CD4-positive, alpha-beta memory T cell (primary cell): ENCODE measurements at places on chromosomes 7 and 10.

- no peak for DNase-seq
Observed at GRCh38 chr7:19663816-19664462, 44.9 kb downstream of the POLR1F start.

- no peak for DNase-seq
Observed at GRCh38 chr10:84298057-84298456, 30.3 kb upstream of the CCSER2 start.

DNA sequence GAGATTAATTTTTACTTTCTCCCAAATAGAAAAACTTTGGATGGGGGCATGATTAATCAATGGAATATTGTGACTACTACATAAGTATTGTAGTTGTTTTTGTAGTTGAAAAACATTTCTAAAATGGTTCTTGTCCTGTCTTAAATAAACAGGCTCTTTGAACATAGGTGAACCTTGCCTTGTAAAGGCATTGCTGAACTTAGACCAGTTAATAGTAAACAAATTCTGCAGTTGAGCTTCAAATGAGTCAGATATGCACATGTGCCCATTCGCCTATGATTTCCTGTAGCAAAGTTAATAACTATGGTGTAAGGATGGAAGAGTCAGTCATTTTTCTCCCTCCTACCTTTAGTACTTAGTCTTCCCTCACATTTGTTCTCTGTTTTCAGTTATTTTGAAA, 22.6 kb downstream of the CUTC start:
- DNase-seq: no peak

DNA sequence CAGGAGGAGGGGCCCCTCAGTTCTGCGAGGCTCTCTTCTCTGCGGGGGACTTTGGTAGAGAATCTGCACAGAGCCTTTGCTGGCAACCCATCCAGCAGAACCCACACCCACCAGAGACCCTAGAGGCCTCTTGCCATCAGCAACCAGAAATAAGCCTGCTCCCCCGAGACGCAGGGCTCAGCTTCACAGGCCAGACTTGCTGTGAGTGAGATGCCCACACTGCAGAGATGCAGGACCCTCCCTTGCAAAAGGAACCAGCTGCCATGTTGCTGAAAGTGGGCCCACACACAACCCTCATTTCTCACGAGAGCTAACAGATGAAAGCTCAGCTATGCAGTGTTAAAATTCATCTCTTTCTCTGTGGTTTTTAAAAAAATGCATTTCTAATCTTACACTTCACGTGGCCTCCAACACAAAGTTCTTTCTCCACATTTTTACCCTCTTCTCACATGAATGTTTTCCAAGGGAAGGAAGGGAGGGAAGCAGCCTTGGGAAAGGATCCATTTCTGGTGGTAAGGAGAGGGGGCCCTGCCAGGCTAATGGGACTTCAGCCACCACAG, 171.6 kb downstream of the CCDC3 start:
- no peak for DNase-seq

DNA sequence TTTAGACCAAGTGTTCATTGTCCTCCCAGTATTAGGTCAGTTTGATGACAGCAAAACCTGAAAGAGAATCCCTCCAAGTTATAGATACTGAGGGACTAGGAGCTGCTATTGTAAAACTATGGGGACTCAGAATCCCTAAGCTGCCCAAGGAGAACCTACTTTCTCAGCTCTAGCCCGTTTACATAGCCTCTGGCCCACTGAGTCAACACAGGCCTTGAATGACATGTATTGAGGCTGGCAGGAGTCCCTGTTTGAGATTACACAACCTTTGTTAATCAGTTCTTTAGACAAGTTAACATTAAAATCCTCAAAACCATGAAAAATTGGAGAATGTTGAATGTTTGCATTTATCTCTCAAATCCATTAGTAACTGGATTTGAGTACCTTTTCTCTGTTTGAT, 1079.0 kb downstream of the KCNMA1 start:
- no peak for DNase-seq

DNA sequence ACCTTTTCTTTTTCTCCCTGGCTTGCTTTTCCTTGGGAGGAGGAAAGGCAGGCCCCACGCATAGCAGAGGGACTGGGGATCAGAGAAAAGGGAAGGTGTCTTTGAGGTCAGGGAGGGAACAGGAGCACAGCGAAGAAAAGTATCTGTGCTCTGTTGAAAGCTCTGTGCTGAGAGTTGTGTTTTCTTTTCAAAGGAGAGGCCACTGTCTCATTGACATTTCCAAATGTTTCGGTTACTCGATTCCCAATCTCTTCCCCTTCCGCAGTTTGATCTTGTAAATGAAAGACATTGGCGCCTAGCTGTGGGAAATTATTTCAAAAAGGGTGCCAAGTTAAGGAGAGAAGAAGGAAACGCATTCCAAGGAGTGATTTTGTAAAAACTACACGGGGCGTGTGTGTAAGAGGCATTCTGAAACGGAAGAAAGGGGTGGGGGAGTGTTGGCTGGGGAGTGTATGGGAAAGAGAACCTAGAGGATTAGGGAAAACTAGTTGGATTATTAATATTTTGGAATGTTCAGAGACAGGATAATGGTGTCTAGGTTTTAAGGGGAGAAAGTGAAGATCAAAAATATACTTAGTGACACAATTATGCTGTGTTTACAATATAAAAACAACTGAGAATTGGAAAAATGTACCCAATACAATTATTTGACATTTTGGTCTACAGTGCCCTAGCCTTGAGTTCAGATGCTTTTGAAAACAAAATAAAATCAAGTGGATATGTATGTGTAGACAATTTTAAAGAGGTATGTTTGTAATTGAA, 708 bp downstream of the KLHDC10 start:
- DNase-seq: no peak

GRCh38 chr10:15363031-15363430, 8.1 kb downstream of the FAM171A1 start:
- no peak for DNase-seq

DNA sequence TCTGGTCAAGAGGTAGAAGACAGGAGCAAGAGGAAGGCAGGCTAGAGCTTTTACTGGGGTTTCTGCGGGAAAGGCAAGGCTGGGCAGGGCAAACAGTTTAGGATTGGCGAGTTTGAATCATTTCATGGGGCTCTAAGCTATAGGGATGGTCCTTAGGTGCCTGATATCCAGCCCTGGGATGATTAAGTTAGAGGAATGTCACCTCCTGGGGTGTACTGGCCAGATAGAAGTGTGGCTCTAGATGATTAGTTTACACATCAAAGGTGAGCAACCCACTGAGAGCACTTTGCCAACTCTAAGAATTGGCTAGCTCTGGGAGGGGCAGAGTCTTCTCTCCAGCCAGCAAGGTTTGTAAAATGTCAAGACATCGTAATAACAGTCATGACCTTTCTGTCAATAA, 52.4 kb downstream of the ZNF365 start:
- DNase-seq: no peak

DNA sequence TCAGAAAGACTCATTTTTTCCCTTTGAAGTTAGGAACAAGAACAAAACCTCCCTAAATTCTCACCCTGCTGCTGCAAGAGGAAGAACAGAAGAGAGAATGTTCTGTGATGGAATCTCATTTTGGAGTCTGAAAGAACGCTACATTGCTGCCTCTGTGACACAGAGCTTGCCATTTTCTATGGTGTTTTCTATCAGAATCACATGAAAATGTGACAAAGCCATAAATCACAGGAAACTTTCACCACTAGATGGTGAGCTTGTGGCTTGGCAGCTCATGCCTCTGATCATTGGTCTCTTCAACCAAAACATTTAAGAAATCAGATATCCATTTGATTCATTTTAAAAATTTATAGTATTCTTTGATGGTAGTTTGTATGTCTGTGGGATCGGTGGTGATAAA, 82.9 kb downstream of the CADPS2 start:
- no peak for DNase-seq

GRCh38 chr7:21461282-21461681, 33.4 kb downstream of the SP4 start:
- DNase-seq: no peak

GRCh38 chr10:100020142-100020885, 10.6 kb upstream of the DNMBP start:
- DNase-seq: no peak

- no peak for DNase-seq
Observed at GRCh38 chr7:139252451-139252850, 21.4 kb downstream of the UBN2 start.

- no peak for DNase-seq
Observed at GRCh38 chr7:108824840-108825580, 255.3 kb downstream of the DNAJB9 start.

DNA sequence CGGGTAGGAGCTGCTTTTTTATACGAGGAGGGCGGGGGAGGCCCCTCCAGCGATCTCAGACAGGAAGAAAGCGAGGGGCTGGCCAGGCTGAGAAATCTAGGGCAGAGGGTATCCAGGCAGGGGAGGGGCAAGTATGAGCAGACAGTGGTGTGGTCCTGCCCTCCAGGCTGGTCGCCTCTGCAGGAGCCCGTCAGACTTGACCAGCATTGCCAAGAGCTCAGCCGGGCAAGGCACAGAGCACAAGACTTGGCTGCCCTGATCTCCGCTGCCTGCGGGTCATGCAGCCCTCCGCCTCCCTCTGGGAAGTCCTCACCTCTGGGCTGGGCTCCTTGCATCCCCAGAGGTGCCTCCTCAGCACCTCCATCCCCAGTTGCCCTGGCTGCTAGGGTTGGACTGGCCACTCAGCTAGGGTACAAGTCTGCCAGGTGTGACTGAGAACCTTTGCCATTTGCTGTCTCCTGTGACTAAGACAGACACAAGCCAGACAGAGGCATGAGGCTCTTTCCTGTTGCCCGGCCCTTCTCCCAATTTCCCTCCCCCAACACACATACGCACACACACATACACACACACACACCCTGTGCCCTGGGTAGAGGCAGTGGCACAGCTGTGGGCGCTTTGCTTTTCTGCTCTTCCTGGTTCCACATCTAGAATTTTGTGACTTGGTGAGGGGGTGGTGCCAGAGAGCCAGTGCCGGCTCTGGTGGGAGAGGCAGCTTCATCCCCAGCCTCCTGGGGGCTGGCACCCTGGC, 59.1 kb upstream of the PPIF start:
- DNase-seq: no peak

GRCh38 chr10:44030132-44030531, 354.8 kb downstream of the CXCL12 start:
- peak; percentile 33 for DNase-seq

DNA sequence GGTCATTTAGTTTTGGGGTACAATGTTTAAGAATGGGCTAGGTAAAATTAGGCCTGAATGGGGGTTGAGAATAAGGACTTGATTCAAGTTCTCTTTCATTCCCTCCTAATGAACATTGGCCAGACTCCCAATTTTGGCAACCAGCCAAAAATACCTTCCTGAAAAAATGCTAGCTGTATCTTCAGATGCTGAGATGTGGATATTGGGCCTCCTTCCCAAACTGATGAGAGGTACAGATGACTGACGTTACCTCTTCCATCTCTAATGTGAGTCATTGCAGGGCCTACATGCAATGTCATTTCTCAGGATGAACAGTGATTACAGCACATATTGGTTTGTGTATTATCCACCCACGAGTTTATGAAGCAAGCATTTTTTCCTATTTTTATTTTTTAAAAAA, 151.6 kb downstream of the SND1 start:
- DNase-seq: no peak

GRCh38 chr10:129741280-129741977, 222.6 kb downstream of the EBF3 start:
- no peak for DNase-seq

DNA sequence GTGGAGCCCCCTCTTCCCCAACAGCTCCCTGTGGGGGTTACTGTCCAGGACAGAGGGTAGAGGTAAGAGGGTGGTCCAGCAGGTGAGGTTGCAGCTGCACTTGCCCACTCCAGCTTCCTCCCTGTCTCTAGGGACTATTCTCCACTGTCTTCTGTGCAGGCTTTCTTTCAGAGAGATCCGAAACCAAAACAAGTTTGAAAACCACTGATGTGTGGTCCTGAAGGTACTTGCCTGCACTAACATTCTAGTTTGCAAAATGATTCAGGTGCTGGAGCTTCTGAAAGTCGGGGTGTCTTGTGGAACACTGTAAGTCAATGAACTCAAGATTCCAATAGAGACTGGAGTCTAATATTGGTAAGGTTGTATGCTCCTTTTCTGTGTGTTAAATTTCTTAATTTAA, 63.1 kb downstream of the BLNK start:
- DNase-seq: no peak

GRCh38 chr7:28703037-28703765, 254.9 kb downstream of the TRIL start:
- DNase-seq: no peak

DNA sequence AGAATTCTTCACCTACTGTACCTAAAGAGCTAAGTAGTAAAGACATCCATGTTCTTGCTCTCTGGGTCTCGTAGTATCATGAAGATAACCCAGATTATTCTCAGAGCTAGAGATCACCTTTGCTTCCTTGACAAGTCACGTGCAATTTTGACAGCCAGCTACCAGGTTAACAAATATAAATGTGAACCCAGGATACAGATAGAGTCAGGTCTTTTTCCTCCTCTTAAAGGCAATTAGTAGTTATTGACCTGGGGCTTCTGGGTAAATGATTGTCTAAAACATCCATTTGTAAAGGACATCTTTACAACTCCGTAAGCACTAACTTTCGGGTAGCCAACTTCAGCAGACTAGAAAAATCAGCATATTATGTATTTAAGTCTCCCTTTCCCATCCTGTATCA, 28.8 kb downstream of the LHFPL3 start:
- DNase-seq: no peak

DNA sequence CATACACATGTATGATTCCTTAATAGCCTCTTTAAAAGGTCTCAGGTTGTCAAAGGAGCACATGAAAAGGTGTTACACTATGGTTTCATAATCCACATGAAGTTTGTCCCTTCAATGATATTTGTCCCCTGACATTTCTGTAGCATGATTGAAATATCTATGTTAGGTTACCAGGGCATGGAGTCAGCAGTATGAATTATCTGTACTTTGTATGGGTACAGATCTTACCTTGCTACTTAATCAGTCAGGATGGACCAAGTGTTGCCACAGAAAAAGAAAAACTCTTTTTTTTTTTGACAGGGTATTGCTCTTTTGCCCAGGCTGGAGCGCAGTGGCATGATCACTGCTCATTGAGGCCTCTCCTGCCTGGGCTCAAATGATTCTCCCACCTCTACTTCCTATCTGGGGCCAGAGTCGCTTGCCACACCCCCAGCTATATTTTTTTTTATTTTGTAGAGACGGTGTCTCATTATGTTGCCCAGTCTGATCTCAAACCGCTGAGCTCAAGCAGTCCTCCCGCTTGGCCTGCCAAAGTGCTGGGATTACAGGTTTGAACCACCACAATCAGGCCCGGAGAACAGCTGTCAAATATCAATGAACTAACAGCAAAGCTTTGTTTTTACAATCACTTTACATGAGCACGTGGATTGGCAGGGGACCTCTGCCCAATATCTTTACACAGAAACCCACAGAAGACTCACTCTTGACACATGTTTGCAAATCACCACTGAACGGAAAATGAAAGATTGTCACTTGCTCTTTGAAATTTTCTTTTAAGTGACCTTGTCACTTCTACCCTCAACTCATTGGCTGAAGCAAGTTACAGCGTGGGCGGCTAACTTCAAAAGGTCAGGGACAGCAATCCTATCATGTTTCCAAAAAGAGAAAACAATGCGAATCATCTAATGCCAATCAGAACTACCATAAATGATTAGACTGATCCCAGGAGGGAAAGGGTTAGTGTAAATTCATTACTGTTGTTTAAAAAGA, 140.2 kb downstream of the PRKG1 start:
- DNase-seq: no peak
